ENCODE measurements at places on chromosomes 5 and 9.

- DNase-seq: no peak
Observed at GRCh38 chr9:126389992-126390391, 63.4 kb downstream of the MVB12B start.

DNA sequence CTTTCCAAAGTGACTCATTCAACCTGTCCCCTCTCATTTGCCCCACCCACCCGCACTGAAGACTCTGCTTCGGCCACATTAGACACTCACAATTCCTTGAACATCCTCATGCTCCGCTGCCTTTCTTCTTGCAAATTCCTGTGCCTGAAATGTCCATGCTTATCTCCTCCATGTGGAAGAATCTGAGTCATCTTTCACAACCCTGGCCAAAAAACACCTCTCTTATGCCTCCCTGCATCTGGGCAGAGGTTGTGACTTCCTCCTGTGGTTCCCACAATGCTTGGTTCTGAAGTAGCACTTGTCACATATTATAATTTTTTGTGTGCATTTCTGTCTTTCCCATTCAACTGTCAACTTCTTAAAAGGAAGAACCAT, 238.6 kb downstream of the ENC1 start:
- no peak for DNase-seq

DNA sequence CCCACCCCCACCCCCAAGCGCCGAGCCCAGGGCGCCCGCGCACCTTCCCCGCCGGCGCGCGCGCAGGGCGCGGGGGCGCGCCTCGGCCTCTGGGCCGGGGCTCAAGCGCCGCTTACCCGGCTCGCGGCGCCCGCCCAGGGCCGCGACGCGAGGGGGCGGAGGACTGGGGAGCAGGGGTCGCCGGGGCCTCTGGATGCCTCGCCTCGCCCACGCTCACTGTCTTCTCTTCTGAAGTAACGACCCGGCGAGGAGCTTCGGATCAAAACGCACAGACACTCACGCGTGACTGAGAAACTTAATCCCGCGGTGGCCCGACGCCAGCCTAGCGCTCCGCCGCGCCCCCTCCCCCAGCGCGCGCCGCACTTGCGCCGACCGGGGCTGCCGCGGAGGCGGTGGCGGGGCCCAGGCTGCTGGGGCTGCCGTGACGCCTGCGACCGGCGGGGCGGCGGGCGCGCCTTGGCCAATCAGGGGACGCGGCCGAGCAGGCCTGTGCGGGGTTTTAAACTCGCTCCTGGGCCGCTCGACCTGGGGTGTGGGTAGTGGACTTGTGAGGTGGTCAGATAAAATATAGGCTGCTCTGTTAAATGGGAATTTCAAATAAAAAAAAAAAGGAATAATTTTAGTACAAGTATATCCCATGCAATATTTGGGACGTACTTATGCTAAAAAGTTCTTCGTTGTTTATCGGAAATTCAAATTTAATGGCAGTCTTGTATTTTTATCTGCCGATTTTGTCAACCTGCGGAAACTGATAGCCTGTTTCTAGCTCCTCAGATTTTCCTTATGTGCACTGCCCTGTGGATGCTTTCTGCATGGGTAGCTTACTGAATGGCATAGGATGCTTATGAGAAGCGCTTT, at the start of gene MPDZ:
Gene MPDZ (minus strand): TSS at position 409 of the 858 bp plus-strand sequence. CDS start 29,377 bp downstream, outside the sequence.
- DNase-seq: no peak

GRCh38 chr9:86052556-86053468, 46.5 kb downstream of the GOLM1 start:
- DNase-seq: no peak

- no peak for DNase-seq
Observed at GRCh38 chr5:11803436-11803835, 100.8 kb downstream of the CTNND2 start.
